ENCODE measurements at places on chromosomes 7 and 10.
A peak's percentile ranks its signal among the peaks of the same experiment; 100 is the strongest.

- no peak for DNase-seq
Measured at GRCh38 chr10:61169294-61169693, 225.3 kb upstream of the RHOBTB1 start.

DNA sequence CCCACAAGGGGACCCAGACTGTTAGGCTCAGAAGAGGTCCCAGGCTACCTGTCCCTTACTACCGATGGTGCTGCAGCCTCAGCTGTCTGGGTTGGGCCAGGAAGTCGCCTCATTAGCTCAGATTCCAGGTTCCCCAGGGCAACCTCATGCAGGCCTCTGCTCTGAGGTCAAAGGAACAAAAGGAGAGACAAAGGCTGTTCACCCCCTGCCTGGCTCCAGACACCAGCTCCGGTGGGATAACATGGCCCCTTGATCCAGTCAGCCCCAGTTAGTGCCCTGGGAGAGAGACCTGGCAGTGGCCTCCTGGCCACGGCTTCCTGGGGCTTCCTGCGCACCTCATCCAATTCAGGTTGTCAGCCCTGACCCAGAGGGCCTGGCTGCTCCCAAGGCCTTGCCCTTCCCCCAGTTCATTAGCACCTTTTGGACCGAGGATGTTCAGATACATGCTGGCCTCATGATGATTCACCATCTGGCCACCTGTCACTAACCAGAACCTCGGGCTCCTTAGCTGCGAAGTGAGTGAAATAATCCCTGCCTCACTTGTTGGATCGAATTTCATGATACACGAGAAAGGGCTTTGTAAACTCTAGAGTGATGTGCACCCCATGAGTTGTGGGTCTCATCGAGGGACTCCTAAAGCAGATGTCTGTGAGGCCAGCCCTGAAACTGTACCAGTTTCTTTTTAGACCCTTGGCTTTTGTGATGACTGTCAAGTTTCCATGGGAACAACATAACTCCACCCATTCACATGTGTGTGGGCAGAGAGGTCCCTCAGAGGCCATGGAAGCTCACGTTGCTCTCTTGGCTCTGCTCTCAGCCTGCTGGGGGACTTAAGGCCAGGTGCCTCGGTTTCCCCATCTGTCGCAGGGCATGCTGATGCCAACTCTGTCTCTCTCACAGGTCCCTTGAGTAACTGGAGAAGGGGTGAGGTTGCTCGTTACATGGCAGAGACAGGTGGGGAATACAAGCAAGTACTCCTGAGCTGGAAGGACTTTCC lies 79.5 kb upstream of the PCBD1 start:
- peak; percentile 45 for DNase-seq

DNA sequence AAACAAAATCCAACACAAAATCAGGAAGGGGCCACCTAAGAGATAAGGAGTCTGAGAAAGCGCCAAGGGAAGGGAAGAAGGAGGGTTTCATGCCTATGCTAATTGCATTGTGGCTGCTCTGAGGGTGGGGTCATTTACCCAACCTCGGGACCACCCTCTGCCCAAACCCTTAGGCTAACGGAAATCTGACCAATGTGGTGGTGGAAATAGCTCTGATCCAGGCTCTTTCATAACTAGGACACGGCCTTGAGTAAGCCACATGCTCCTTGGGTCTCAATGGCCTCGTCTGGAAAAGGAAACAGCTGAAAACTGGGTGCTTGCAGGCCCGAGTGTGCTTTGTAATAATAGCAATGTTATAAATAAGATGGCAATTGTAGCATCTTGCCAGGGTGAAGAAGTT lies 14.9 kb upstream of the SRGN start:
- DNase-seq: no peak

- no peak for DNase-seq
Measured at GRCh38 chr10:48670978-48671913, 13.4 kb upstream of the WDFY4 start.

- DNase-seq: no peak
Measured at GRCh38 chr10:32972929-32973328, 14.9 kb upstream of the ITGB1 start.

DNA sequence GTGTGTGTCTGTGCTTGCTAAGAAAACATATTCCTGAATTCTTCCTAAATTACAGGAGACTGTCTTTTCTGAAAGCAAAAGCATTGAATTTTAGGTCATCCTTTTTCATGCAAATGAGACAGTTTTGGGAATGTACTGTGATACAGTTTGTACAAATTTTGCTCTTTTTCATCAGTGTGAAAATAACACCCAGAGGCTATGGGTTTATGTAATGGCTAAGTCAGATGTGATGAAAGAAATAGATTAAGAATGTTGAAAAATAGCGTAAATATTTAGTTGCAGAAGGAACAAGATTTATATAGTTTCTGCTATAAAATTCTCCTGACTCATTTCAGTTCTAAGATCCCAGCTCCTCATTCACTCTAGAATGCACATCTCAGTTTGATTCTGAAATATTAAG lies 24.6 kb downstream of the POM121L12 start:
- DNase-seq: no peak

DNA sequence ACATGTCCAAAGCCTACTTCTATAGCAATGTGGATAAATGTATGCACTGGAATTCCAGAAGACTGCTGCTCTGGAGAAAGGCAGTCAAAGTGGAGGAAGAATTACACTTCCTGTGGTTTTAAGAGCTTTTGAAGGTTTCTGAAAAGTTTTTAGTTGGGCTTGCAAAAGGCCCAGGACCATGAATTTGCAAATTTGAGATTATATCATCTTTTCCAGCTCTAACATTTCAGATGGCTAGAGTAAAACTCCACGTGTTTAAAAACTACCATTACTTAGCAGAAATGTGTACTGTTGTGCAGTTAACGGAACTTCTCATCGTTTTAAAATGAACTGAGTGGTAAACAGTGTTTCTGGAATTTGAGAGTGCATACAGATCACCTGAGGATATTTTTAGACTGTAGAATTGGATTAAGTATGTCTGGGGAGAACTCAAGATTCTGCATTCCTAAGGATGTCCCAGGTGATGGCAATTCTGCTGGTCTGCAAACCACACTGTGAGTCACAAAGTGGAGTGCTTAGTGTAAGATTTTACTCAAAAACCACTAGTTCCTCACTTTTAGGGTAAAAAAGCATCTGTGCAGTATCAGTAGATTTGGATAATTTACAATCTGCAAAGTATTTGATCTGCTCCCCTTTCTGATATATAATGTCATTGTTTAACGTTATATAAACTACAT lies 32.9 kb upstream of the CCDC71L start:
- peak; percentile 46 for DNase-seq

DNA sequence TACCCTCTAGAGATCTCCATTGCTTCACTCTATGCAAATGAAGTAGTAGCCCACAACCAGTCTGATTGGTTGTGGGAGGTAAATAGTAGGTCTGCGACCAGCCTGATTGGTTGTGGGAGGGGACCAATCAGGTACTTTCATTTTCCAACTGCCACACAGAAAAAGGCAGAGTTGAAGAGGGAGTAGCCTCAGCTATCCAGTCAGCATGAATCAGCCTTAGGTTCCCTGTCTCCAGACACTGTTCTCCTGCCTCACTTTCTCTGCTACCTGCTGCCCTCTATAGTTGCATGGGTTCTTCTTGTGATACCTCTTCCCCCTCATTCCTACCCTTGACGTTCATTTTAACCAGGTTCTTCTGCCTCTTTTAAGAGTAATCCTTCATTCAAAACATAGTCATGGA lies 114.5 kb upstream of the LYZL1 start:
- no peak for DNase-seq

DNA sequence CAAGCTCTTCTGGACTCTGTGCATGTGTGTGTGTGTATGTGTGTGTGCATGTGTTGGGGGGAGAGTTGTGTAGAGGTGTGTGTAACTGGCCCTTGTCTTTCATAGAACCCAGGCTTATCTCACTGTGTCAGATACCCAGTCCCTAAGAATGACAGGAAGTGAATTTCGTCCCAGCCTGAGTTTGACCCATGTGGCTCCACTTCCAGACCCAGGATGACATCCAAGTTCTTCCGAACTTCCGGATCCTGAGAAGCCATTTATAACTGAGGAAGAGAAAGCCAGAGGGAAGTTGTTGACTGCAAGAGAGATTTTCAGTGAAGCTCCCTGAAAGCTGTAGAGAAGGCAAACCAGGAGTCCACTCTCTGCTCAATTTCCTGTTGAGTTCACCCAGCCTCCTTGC lies 53.2 kb downstream of the ADRB1 start:
- no peak for DNase-seq

DNA sequence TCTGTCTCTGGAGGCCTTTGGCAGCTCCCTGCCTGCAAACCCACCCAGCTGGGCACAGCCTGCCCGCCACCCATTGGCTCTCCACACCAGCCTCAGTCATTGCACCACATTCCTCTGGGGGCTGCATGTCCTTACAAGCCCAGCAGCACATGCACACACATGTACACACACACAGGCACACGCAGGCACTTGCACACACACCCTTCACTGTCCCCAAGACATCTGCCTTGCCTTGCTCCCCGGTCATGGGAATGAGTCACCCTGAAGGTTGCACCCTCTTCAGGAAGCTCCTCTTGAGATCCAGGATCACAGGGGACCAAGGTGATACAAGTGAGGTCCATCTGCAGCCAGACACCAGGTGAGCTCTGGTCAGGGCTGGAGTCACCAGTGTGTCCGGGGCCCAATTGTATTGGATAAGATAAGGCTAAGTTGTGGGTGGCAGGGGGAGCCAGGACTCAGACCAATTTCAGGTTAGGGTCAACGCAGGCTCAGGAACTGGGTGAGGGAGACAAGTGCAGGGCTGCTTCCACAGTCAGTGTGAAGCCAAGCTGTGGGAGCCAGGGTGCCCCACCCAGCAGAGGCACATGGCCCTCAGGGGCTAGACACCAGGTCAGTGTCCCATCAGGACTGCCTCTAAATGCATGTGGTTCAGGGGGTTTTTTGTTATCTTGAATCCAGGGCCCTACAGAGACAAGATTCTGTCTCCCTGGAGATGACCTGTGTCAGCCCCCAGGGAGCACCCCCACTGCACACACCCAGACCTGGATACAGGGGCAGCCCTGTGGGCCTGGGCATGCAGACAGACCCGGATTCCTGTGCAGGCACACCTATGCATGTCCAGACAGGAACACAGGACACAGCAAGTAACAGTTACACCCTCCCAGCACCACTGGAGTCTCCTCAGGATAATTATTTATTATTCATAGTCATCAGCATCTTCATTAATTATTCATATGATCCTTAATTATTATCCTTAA lies 33.8 kb downstream of the KCNH2 start:
- DNase-seq: no peak

- DNase-seq: no peak
Measured at GRCh38 chr10:99537989-99538917, 5.5 kb downstream of the NKX2-3 start.

- no peak for DNase-seq
Measured at GRCh38 chr7:107876916-107877315, 14.1 kb upstream of the DLD start.

GRCh38 chr7:116206141-116206540 lies 4.2 kb upstream of the TES start:
- no peak for DNase-seq

DNA sequence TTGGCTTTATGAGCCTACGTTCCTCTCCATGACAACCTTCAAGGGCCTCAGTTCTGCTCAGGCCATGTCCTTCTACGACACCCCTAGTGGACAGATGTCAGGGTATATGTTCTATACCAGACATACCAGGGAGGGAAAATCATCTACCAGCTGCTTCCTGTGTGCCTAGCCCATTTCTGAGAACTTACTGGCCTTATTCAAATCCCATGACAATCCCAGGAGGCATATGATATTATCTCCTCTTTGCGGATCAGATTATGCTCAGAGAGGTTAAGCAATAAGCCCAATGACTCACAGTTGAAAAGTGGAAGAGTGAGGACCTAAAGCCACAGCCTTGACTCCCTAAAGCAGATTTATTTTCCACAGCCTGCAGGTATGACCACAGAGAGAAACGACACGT lies 139.3 kb downstream of the GLI3 start:
- no peak for DNase-seq

GRCh38 chr7:73429215-73429614 lies 4.4 kb upstream of the FZD9 start:
- peak; percentile 64 for DNase-seq

DNA sequence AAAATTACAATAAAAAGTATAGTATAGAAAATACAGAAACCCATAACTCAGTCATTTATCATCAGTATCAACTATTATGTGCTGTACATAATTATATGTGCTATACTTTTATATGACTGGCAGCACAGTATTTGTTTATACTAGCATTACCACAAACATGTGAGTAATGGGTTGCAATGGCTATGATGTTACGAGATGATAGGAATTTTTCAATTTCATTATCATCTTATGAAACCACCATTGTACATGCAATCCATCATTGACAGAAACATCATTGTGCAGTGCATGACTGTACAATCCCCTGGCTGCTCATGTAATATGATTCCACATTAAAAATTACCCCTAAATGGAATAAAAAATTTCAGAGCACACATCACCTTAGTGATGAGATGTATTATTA lies 55.7 kb upstream of the TMEM229A start:
- no peak for DNase-seq

DNA sequence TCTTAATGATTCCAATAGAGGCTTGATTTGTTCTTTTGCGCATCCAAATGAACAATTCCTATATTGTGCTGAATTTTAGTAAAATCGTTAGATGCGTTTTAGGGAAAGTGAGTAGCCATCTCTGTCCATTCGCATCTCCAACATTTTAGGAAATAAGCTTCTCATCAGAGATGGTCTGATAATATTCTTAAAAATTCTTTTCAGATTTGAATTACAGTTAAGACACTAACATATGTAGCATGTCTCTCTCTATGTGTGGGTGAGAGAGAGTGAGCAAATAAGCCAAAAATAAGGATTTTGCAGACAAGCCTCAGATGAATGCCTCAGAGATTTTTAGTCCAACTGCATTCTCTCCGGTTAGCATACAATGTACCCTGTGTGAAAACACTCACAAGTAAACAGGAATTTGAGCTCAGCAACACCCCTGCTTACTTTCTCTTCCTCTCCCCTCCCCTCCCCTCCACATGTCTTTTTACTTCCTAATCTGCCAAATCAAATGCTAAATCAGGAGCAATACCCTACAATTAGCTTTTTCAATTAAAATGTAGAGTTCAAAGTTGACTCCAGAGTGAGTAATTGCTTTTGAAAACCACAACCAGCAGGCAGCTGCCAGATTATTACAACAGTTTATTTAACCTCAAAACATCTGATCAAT lies 354.4 kb downstream of the CRPPA start:
- DNase-seq: peak; percentile 31

DNA sequence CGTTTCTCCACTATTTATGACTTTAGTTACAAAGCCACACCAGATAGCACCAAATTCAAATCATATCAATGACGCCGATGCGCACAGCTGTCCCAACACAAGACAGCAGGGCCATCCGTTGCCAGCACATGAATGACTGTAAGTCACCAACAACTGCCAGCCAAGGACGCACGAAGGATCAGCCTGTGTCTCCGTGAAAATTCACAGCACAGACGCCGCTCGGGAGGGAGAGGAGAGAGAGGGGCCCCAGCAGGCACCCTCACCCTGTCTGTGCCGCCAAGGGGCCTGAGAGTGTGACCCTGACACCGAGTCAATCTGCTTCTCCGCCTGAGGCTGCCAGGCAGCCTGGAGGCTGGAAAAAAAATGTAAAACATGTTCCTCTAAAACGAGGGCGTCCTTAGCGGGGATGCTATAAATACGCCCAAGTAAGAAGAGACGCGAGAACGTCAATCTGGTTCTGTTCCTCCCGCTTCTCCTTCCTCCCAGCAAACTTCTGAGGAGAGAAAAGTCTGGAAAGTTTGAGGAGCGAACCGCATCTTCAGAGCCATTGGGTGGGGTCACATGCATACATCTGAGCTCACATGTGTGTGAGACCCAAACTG lies 111.2 kb downstream of the PTPRN2 start:
- no peak for DNase-seq

GRCh38 chr7:41730668-41731067 lies 27.8 kb upstream of the INHBA start:
- no peak for DNase-seq
